ENCODE measurements at places on chromosomes 3 and 15. TPM values are rescaled to one million over a fixed set of nuclear protein-coding genes. Genes with fewer than 3 reads are reported as not detected.

Gene GOLGA8J
- total RNA-seq, result under 0.01 TPM

Gene FANCD2OS
- not detected for total RNA-seq

Gene MST1R
- total RNA-seq, result 1.1 TPM

Gene KIF15
- total RNA-seq, result 1.1 TPM

GRCh38 chr3:178507507-178508442, 28.5 kb upstream of the KCNMB2 start:
- DNase-seq, result no peak

- no peak for DNase-seq
Measured at GRCh38 chr15:49678655-49679054, 57.8 kb downstream of the DTWD1 start.
